Thymus (tissue), 14 donors: ENCODE measurements at places on chromosomes 6 and 20.

DNA sequence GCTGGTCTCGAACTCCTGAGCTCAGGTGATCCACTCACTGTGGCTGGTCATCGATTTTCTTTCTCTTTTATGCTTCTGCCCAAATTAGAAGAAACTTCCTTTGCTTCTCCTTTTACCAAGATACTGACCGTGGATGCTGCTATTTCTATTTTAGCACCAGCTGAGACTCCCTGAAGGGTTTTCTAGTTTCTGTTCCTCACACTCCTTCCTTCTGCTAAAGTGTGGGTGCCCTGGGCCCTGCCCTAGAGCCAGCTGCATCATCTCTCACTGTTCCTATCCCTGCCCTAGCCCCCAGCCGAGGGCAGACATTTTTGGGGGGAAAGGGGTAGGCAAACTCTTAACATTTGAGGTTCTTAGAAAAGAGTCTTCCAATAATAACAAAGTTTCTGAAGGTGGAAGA, 6.3 kb downstream of the SMOC2 start:
- no peak for DNase-seq

DNA sequence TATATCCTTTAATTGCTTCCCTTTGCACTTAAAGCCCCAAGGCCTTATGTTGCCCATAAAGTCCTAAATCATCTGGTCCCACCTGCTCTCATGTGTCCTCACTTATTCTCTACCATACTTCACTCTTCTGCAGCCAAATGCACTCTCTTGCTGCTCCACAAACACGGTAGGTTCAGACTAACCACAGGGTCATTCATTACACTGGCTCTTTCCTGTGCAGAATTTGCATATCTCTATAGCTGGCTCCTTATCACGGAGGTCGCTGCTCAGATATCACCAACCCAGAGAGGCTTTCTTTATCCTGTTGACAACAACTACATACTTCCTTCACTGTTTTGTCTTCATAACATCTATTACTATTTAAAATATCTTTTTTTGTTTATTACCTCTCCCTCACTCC, 86.8 kb downstream of the MOXD1 start:
- DNase-seq: no peak

DNA sequence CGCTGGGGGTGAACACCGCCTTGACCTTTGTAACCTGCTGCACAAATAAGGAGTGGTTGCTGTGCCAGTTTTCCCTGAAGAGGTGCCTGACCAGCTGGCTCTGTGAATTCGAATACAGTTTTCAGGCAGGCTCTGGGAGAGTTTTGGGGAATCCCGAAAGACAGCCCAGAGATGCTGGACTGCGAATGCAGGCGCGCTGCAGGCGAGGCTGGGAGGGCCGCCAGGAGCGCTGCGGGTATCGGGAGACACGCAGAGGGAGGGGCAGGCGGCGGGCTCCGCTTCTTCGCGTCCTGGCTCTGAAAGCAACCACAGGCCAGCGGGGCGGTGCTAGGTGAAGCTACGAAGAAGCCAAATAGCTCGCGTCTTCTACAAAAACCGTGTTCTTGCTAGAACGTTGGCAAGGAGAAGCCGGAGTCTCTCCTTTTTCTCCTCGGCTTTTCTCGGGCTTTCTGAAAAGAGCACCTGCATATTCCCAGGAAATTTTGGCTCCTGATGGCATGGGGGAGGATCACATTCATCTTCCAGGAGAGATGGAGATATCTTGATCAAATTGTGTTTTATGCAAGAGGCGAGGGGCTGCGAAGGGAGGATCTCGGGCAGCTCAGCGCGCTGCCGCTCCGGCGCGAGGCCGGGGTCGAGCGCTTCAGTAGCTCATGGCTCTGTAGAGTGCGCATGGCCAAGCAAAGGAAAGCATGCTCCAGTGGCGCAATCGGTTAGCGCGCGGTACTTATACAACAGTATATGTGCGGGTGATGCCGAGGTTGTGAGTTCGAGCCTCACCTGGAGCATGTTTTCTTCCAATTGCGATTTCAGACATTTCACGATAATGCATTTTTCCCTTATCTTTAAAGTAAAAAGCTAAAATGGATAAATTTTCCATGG, 158.1 kb upstream of the ZNF184 start:
- no peak for DNase-seq

DNA sequence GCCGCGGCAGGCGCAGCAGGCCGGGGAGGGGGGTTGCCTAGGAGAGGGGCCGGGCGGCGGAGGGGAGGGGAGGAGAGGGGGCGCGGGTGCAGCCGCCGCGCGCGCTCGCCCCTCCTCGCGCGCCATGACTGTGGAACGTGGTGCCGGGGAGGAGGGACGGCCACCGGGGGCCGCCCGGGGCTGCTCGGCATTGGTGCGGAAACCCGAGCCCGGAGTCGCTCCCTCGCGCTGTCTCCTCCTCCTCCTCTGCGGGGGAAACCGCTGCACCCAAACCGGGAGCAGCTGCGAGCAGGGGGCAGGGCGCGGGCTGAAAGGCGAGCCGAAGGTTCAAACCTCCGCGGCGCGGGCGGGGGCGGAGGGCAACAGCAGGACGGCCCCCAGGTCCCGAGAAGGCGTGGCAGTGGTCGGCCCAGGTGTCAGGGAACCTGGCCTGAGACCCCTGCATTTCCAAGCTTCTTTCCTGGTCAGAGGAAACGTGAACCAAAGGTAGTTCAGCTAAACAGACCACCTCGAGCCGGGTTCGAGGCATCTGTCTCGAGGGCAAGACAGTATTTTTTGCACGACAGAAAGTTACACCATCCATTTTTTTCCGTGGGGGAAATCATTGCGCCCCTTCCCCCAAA, 1.4 kb upstream of the TRERF1 start:
- peak; percentile 69 for DNase-seq

GRCh38 chr20:61414455-61414991, 162.5 kb downstream of the CDH4 start:
- DNase-seq: no peak

DNA sequence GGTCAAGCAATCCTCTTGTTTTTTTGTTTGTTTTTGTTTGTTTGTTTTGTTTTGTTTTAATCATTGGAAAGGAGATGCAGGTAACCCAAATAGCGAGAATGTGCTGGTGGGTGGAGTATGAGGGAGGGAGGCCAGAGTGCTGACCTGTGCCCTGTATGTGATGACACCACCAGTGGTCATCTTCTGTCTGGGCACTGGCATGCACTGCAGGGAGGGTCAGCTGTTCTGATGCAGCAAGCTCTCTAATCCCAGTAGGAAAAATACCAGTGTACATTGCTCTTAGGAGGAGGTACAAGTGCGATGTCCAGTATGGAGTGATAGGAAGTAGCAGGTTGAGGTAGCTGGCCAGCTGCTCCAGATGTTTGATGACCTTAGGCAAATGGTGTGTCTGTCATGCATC, 2.9 kb upstream of the CST1 start:
- no peak for DNase-seq

DNA sequence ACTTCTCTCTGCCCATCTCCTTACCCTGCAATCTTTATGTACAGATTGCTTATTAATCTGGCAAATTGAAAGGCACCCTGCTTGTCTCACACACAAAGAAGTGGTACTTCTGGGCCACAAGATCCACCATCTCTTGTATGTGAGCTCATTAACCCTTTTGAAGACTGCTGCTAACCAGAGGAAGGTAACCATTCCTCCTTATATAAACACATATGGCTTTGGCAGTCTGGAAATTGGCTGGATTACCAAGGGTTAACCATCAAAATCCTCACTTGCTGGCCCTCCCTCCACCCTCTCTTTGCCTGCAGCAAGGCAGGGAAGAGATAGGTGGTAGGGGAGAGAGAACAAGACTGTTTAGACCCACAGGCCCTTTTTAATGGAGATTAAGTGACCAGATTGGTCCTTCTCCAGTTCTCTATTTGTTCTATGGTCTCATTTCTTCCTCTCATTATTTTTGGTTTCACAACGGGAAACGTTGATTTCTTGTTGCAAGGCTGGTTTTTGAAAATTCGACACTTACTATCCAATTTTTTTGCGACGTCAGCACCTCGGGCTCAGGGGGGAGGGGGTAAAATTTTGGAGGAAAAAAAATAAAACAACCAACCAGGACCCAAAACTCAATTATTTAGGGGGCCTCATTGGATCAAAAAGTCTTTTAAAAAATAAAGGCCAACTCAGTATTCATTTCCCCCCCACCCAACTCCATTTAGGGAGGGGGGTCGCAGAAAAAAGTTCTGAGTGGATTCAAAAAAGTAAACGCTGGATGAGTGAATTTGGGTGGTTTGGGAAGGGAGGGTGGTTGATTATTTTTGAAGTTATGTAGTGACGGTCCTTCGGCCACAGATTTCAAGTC, 859 bp downstream of the PPP1R10 start:
- DNase-seq: peak; percentile 61

GRCh38 chr6:41036601-41037000, 2.4 kb downstream of the UNC5CL start:
- no peak for DNase-seq

DNA sequence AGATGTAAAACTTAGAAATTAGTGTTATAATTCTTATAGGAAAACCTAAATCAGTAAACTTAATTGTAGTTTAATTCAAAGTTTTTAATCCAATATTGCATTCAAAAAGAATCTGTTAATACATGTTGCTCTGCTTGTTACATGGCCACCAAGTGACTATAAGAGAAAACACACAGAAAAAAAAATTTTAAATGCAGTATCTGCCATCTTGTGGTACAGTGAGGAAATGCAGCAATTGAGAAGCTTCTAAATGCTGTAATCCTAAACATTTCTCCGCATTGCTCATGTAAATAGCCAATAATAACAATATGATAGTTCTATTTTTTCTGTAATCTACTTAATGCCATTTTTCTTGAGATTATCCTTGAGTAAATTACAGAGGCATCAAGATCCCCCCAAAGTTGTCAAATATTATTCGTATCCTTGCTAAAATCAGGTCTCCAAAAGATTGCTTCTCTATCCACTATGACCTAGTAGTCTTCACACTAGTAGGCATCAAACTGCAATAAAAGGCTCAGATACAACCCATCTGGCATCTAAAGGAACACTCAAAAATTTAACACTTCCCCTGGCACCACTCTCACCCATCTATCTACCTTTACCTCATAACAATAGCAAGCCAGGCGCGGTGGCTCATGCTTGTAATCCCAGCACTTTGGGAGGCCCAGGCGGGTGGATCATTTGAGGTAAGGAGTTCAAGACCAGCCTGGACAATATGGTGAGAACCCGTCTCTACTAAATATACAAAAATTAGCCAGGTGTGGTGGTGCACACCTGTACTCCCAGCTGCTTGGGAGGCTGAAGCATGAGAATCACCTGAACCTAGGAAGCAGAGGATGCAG, 34.6 kb downstream of the HDAC2 start:
- peak; percentile 37 for DNase-seq

DNA sequence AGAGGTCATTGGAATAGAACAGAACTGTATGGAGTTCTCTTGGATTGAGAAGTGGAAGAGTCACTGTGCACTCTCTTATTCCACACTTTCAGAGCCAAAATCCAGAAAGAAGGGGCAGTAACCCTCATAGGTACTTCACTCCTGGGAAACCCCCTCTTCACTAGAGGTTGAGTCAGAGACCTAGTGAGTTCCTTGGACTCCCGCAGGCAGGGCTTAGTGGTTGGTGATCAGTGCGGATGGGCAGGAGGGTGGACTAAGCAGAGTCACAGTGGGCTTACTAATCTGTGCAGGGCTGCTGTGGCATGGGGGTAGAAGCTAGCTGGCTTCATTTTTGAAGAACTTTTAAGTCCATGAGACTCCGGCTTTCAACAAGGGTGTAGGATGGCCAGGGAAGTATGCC, 95.0 kb upstream of the MLN start:
- DNase-seq: no peak

DNA sequence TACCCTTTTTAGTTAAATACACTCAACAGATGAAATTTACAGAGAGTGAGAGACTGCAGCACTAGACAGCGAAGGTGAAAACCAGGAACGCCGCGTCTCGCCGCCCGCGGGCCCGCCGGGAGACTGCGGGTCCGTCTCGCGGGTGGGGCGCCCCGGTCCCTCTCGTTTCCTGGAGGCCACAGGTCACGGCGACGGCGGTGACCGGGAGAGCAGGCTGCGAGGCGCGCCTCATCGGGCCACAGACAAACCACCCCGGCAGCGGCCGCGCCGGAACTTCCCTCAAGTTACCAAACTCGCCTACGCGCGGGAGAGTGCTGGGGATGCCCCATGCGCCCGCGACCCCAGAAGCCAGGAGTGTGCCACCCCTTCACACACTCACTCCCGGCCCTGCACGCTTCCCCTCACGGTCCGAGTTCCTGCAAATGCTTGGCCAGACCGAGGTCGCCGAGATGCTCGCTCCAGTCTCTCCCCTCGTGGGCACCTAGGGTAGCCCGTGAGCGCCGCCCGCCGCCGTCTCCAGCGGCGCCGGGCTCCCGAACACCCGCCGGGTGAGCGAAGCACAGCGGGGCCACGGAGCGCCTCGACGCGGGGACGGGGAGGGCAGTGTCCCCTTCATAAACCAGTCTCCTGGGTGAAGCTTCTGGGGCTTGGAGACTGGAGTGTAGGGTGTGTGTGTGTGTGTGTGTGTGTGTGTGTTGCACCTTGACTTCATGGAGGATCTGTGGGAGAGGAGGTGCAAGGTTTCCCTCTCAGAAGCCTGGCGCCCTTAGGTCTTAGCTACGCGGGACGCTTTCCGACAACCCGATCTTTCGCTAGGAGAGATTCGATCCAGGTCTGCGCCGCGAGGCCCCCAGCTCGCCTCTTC, 1.4 kb downstream of the BACH2 start:
- peak; percentile 53 for DNase-seq

DNA sequence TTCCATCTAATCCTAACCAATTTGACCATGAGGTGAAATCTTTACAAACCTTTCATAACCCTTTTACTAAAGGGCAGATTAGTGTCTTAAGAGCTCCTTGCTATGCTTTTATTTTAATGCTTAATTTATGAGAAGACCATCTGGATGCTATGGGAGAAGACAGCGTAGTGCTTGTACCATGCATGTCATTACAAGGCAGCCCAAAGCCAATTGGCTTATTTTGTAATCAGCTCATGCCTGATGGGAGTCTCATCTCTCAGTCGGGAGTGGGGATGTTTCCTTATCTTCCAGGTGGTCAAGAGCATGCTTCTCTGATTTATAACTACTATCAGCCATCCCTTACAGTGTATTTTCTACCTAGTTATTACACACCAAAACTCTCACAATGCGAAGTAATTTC, 304.7 kb downstream of the FARS2 start:
- no peak for DNase-seq

DNA sequence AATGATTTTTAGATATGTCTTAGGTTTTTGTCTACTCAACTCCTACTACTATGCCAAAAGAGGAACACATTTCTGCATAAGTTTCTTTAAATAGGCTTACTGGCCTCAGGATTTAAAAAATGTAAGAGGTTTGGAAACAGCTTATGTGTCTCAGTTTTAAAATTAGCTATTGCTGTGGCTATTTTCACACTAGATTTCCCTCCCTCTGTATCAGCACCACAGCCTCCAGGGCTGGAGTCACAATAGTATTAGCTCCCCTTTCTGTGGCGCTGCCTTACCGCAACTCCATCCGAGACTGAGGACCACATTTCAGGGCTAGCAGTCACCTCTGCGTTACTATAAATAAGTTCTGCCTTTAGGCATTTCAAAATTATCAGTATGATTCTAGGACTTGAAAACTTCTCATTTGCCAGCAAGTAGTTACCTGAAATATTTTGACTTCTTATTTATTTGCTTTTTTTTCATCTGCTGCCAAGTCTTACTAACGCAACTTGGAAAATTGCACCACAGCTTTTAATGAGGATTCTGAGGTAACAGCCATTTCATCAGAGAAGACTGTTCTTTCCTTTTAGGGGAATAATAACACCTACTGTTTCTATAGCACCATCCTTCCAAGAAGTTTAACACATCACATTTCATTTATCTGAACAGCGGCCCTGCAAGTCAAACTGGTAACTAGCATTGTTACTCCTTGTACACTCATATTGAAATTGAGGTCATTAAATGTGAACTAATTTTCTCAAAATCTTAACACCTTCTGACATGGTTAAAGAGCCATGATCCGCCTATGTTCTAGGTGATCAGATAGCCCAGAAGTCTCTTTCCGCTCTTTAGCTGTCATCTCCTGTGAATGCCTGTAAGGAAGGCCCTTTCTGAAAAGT, 105.9 kb downstream of the GJA10 start:
- no peak for DNase-seq
